ENCODE measurements at places on chromosomes 2 and 18.

GRCh38 chr18:62914871-62915392 is 199.6 kb downstream of the PHLPP1 start:
- DNase-seq: no peak

DNA sequence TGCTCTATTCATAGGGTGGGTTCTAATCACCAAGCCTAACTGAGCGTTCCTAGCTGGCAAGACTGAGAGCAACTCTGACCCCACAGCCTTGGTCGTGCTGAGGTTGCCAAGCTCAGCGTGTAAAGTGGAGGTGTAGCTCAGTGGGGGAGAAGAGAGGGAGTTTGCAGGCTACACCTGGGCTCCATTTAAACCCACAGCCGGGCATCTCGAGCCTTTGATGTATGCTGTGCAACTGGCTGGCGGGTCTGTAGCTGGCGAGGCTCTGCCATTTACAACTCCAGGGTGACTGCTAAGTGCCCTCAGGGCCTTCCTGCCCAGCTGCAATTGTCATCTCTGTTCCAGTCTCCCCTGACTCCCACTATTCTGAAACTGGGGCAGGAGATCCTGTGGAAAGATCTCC is 20.0 kb upstream of the CHRNA1 start:
- DNase-seq: no peak

DNA sequence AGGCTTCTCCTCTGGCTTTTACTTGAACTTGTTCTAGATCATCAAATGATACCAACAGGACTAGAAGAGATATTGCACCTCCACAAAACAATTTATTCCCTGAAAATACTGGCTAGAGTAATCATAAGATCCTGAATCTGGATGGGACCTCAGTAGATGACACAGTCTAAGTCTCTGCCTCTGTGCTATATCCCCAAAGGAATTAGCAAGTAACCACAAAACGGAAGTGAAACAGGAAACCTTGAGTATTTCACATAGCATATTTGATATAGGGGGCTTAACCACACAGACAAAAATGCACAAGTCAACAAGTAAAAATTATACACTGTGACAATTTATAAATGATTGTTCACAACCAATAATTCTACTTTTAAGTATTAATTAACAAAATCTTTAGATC is 456.9 kb upstream of the TNP1 start:
- DNase-seq: no peak

DNA sequence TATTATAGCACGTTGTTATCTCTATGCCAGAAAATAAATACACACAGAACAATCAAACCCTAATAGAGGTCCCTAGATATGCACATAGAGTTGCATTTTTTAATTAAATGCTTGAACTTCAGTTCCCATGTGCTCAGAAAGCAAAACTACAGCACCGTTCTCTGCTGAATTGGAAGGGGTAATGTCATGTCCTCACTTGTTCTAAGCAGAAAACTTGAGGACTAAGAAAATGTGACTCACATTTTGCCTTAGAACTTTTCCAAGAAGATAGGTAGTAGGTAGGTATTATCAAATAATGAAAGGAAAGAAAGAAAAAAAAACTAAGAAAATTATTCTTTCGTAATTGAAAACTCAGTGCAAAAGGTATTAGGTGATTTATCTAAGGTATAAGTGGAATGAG is 607.3 kb downstream of the ERBB4 start:
- DNase-seq: no peak

- no peak for DNase-seq
These were observed 255.3 kb downstream of the ZNF385B start for GRCh38 chr2:179606141-179606540.
